ENCODE measurements at places on chromosomes 4 and X. TPM values are rescaled to one million over a fixed set of nuclear protein-coding genes. Genes with fewer than 3 reads are reported as not detected.

The TRAM1L1 gene
- polyA plus RNA-seq, result 13.8 TPM

DNA sequence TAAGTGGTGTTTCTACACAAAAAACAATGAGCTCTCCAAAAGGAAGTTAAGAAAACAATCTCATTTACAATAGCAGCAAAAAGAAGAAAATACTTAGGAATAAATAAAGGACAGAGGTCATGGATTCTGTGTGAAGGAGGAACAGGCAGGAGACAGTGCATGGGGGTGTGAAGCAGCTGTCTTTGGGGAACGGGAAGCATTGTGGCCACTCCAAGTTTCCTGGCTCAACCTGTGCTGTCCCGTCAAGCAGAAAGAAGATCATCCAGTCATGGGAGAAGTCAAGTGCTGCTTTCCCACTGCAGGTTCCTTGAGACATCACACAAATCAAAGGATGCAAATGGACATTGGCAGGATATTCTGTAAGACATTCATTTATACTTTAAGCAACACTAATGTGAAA lies 66.1 kb upstream of the MAML3 start:
- DNase-seq, result no peak

- no peak for DNase-seq
Observed at GRCh38 chrX:133307094-133307493, 88.9 kb upstream of the TFDP3 start.

The BEX4 gene
- 88.6 TPM for polyA plus RNA-seq

GRCh38 chr4:86549163-86549788 lies 44.8 kb upstream of the PTPN13 start:
- DNase-seq, result no peak

DNA sequence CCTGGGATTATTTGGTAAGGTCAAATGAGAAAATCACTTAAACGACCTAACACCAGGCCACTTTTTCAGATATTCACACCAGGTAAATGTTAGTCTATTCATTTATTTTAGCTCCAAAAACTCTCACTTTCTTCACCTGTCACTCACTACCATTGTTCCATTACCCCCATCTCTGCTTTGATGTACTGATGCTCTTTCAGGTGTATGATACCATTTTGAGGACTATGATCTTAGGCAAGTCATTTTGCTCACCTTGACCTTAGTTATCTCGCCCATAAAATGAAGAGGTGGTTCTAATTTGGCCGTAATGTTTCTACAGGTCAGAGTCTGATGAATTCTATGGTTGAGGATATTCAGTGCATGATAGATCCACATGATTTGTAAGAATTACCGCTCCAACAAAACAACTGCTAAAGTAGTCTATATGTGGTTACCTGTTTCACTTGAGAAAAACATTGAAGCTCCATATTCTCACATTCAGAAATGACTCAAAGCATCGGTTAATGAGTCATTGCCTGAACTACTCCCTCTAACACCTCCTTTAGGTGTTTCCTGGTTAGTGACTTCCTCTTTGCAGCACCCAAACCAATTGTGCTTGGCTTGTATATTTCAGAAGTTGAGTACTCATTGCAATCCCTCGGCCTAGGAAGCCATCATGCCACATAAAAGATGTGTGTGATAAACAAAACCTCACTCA lies 4.5 kb downstream of the DTHD1 start:
- no peak for DNase-seq

GRCh38 chr4:4462970-4463369 lies 76.1 kb downstream of the NSG1 start:
- DNase-seq, result peak; percentile 26

GRCh38 chr4:52576961-52577623 lies 82.0 kb downstream of the USP46 start:
- DNase-seq, result no peak

GRCh38 chr4:139007640-139008039 lies 7.9 kb upstream of the NOCT start:
- DNase-seq, result no peak

The DRP2 gene
- polyA plus RNA-seq, result 1.4 TPM

DNA sequence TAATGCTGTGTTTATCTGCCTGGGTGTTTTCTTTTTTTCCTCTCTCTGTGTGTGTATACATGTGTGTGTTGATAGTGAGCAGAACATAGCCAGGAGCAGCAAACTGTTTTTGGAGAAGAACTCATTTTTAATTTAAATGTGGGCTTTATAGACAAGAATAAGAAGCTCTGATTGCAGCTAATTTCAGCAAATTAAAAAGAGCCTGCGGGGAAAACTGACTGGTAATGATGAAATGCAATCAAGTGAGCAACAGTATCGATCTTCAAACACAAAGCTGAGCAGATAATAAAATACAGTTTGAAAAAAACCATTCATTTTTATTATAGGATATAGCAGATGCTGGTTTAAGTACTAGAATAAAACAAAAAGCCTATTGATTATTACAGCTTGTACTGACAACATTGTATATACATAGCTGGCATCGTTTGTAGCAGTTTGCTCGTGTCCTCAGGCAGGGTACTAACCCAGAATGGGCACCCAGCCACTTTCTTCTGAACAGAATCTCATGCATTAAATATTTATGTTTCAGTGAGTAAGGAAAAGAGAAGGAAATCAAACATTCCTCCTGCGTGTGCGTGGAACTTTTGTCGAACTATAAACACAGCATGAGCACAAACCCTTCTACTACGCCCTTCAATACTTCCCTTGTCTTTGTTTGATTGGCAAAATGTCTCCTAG lies 73.5 kb upstream of the ZFP42 start:
- no peak for DNase-seq

DNA sequence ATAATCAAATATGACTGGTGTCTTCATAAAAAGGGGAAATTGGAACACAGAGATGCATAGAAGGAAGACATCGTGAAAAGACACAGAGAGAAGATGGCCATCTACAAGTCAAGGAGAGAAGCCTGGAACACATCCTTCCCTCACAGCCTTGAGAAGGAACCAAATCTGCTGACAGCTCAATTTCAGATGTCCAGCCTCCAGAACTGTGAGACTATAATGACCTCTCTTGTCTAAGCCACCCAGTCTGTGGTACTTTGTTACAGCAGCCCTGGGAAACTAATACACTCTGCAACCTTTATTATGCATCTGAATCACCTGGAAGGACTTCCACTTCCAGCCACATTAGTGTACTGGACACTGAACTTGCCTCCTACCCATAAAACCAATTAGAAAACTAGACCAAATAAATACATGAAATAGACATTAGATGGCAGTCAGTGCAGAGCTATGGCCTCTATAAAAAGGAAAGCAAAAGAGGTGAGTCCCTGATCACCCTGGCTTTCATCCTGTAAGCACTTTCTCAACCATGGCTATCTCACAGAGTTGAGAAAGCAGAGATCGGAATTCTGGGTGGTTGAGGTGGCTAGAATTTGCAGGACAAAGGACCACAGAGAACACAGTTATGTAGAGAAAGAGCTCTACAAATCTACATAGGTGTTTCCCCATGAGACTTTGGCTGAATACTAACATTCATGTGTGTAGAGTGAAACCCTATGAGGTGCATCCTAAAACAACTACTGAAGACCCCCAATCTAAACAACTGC lies 25.7 kb downstream of the GAB3 start:
- no peak for DNase-seq

DNA sequence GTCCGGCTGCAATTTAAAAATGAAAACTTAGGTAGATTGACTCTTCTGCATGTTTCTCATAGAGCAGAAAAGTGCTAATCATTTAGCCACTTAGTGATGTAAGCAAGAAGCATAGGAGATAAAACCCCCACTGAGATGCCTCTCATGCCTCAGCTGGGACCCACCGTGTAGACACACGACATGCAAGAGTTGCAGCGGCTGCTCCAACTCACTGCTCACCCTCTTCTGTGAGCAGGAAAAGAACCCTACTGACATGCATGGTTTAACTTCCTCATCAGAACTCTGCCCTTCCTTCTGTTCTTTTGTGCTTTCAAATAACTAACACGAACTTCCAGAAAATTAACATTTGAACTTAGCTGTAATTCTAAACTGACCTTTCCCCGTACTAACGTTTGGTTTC lies 41.0 kb downstream of the MAP7D3 start:
- DNase-seq, result no peak

DNA sequence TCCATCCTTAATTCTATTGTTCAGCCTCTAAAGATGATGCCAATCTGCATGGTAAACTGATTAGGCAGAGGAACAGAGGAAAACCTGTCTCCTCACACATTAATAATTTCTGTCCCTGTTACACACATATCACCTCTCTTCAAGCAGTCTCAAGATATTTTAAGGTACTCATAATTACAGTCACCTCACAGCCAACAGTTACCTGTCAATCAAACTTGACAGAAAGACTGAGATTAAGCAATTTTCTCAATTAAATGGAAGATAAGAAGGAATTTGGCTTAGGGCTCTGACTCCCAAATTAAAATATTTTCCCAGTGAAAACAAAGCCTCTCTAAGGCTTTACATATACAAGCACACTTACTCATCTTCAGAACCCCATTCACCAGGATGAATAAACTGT lies 85.2 kb downstream of the MAPK10 start:
- DNase-seq, result no peak

DNA sequence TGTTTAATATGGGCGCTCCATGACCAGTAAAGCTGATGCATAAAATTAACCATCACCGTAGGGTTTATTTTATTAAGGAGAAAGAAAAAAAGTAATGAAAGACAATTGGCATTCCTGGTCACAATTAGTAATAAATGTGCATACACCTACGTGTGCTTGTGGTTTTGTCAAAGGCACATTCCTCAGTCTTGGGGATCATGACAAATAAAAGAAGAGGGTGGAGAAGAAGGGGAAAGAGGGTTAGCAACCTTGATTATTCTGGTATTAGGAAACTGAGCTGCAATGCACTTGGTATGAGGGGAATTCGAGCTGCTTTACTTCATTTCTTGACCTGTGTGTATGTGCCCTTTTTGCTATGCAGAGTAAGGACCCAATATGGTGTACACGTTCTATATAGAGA lies 1798.3 kb upstream of the PCDH7 start:
- DNase-seq, result no peak

The XAGE1B gene
- polyA plus RNA-seq, result not detected

The F9 gene
- not detected for polyA plus RNA-seq

The PWWP3B gene
- 2.6 TPM for polyA plus RNA-seq

DNA sequence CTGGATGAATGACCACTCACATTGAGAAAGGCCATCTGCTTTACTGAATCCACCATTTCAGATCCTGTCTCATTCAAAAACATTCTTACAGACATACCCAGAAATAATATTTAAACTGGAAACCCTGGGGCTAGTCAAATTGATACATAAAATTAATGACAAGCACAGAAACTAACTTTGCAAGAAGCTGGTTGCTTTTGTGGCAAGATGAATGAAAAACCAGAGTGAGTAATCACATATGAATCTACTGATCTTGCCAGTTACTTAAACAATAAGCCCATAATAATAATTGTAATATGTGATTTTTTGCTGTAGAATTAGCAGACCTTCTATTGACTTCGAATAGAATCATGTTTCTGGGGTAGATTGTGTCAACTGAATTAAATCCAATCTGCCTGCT lies 235.1 kb downstream of the PPARGC1A start:
- no peak for DNase-seq

GRCh38 chr4:150009533-150009932 lies 68.7 kb upstream of the DCLK2 start:
- no peak for DNase-seq

- no peak for DNase-seq
Observed at GRCh38 chr4:61507091-61507490, 307.0 kb downstream of the ADGRL3 start.

Measured in left lung (tissue), 14 donors.